Adipocyte (in vitro differentiated cells): ENCODE measurements at places on chromosomes 12 and 14.
A peak's percentile ranks its signal among the peaks of the same experiment; 100 is the strongest.

GRCh38 chr14:96370528-96370927 is 7.2 kb downstream of the GSKIP start:
- no peak for DNase-seq

- no peak for DNase-seq
These were observed 40.5 kb upstream of the ABCD2 start for GRCh38 chr12:39660101-39660500.

- peak; percentile 87 for DNase-seq
These were observed 1.7 kb downstream of the TPCN1 start for GRCh38 chr12:113222730-113223531.

GRCh38 chr14:37056473-37056872 is 115.9 kb downstream of the SLC25A21 start:
- no peak for DNase-seq

- no peak for DNase-seq
These were observed 32.9 kb downstream of the RERGL start for GRCh38 chr12:18057051-18057450.

DNA sequence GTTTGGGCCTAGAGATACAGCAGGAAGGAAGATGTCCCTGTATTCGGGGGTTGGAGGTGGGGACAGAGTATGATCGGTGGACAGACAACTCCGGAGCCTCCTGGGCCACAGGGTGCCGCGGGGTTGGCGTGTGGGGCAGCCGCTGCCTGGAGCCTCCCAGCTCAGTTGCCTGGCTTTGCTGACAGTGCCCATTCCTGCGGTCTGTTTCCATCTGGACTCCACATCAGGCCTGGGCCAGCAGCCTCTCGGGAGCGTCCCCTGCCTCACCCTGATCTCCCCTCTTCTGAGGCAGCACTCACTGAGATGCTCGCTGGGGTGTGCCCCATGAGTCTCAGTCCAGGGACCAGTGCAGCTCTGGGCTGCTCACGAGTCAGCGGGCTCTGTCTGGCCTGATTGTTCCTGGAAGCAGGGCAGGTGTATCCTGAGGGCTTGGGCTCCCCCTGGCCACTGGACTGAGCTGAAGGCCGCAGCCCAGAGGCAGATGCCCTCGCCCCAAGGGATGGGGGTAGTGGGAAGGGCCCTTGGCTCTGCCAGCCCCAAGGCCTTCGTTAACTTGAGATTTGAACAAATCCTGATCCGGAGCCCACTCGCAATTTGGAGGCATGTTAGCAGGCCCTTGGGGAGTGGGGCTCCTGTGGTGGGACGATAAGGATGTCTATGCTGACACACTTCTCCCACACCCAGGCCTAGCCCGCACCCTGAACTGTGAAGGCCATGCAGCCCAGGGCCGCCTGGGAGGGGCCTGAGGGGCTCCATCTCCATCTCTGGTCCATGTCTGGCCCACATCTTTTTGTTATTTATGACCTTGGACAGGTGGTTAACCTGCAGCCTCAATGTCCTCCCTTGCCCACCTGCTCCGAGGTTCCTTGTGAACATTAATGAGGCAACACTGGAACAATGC is 7.5 kb downstream of the HIP1R start:
- peak; percentile 41 for DNase-seq

- DNase-seq, result no peak
These were observed 121.1 kb downstream of the PRMT8 start for GRCh38 chr12:3611860-3612703.

DNA sequence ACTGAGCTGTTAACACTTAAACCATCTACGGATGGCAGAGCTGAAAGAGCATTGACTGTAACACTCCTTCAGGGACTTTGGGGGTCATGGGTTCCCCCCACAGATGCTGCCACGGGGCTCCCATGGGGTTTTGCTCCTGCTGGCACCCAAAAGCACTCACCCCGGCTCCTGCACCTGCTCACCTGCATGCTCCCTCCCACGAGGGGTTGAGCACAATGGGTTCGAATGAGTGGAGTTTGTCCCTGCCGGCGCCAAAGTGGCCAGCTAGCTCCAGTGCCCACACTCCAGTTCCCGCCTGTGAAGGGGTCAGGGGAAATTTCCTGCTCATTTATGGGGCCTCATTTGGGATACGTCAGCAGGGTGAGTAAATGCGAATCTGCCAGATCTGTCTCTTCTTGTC is 40.7 kb downstream of the TNFAIP2 start:
- no peak for DNase-seq

DNA sequence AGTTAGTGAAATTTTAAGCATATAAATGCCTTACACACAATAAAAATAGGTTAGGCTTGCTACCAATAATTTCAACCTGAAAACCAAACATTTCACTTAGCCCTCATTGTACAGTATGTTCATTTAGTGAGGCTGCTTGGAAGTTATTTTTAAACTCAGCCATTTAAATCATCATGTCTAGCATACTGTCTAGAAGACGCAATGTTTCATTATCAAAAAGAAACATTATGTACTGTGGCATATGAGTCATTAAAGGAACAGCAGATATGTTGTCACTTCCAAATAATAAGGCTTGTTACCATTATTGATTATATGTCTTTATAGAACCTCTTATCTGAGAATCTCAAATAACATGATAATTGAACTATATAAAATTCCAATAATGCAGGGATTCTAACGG is 304.7 kb downstream of the RMST start:
- DNase-seq, result no peak

GRCh38 chr12:106767206-106767605 is 7.3 kb upstream of the RIC8B start:
- DNase-seq, result no peak

GRCh38 chr12:108768591-108769500 is 37.5 kb upstream of the CORO1C start:
- DNase-seq, result no peak

DNA sequence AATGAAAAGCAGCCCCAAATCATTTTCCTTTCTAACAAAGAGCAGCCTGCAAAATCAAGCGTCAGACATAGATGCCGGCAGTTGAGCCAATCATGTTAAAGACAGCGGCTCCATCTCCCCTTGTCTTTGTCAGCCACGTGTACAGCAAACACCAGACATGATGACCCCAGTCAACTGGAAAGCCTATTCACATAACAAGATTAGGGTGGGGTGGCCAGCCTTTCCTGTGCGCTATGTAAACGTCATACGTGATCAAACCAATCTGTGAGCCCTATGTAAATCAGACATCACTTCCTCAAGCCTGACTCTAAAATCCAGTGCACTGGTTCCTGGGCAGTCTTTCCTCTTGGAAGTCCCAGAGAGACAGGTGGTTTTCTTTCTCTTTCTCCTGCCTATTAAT is 9.9 kb upstream of the FICD start:
- no peak for DNase-seq

GRCh38 chr14:88614218-88614907 is 51.5 kb downstream of the ZC3H14 start:
- DNase-seq, result peak; percentile 78

DNA sequence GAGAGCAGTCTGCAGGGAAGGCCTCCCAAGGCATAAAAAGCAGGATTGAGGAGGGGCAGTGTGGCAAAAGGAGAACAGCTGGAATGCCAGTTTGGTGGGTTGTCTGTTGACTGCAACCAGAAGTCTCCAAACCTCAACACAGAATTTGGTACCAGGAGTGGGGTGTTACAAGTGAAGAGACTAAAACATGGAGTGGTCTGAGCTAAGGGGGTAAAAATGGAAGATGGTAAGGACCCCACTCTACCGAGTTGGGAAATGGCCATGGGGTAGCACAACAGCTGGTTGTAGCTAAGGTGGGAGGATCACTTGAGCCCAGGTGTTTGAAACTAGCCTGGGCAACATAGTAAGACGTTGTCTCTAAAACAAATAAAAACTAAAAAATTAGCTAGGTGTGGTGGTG is 17.8 kb upstream of the KLC1 start:
- no peak for DNase-seq
